Naive B cell (primary cell): ENCODE measurements at places on chromosomes 12 and 14. TPM values are rescaled to one million over a fixed set of nuclear protein-coding genes. Genes with fewer than 3 reads are reported as not detected.

DNA sequence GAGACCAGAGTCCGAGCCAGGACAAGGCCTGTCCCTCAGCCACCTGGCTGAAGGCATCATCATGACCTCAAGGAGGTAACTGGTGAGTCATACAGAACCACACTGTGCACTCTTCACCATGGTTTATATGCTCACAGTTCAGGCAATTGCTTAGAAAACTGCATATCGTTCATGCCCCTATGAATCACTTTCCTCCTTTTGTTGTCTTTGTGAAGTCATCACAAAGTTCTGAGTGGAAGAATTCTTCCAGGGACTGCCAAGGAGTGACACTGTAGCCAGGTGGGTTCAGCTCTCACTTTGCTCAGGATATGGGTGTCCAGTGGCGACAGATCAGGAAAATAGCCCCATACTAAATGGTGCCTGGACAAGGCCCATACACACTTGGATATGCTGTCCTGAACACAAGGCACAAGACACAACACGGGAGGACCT lies 92.5 kb downstream of the DPF3 start:
- H3K27ac ChIP-seq = no peak overlapping the region
- peaks cover 7% of the 10 kb centered on the region for H3K36me3 ChIP-seq
- no peaks in the 10 kb centered on the region for H3K27me3 ChIP-seq

DNA sequence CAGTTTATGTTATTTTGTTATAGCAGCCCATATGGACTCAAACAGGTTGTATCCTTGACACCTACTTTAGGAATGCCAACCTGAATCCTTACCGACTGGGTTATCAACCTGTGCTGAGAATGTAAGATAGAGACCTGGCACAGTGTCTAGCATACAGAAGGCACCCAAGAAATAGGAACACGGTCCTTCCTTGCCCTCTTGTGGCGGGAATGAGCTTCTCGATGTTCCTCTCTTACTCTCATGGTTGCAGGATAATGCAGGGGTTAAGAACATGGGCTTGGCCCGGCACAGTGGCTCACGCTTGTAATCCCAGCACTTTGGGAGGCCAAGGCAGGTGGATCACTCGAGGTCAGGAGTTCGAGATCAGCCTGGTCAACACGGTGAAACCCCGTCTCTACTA lies 6.5 kb downstream of the C12orf43 start:
- H3K4me3 ChIP-seq = no peak overlapping the region
- no peaks in the 10 kb centered on the region for H3K27me3 ChIP-seq
- H3K27ac ChIP-seq = no peak overlapping the region
- no peak for DNase-seq
- H3K36me3 ChIP-seq = peaks cover 10% of the 10 kb centered on the region

Gene SLCO1B1
- not detected for polyA plus RNA-seq

Gene FAM216A
- 15.1 TPM for polyA plus RNA-seq

- H3K36me3 ChIP-seq = peaks cover 40% of the 10 kb centered on the region
- peaks cover 63% of the 10 kb centered on the region for H3K4me1 ChIP-seq
- H3K4me3 ChIP-seq = peak overlapping the region; percentile 76
- H3K27ac ChIP-seq = peak overlapping the region; percentile 100
- H3K27me3 ChIP-seq = no peaks in the 10 kb centered on the region
- peak; percentile 93 for DNase-seq
Measured at GRCh38 chr12:110661337-110661972, 27.5 kb downstream of the HVCN1 start.

DNA sequence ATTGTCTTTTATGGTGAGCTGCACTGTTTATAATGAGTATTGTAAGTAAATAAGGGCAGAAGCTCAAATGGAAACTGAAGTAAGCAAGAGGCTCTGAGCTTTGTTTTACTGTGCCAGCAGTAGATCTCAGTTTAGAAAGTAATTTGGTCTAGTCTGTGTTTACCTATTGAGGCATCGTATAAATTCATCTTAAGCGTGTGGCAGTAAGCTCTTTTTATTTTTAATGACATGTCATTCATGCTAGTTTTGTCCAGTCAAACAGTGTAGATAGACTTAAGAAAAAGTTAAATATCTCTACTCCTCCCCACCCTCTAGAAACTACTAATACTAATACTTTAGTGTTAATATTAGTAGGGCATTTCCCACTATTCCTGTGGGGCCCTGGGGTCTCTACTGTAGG lies 2.0 kb downstream of the ANO6 start:
- H3K4me1 ChIP-seq = peaks cover 32% of the 10 kb centered on the region
- no peak for DNase-seq
- H3K4me3 ChIP-seq = no peak overlapping the region
- no peaks in the 10 kb centered on the region for H3K27me3 ChIP-seq

Gene GPR84
- not detected for polyA plus RNA-seq

Gene KRT82
- not detected for polyA plus RNA-seq

DNA sequence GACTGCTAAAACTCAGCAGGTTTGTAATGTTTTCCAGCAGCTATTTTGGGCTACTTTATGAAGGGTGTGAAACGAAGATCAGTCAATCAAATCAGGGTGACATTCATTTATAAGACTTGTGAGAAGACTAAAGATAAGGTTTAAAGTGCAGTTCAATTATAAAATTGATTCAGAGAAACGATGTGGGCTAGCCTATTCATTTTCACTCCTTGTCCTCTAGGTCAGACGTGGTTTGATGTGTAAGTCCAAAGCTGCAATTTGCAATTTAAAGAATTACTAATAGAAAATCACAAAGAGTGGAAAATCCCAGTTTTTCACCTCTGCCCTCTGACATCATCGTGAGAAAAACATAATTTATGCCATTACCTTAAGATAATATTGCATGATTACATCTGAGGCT lies 243.5 kb upstream of the NOVA1 start:
- DNase-seq = no peak
- H3K27ac ChIP-seq = no peak overlapping the region
- no peaks in the 10 kb centered on the region for H3K36me3 ChIP-seq
- H3K27me3 ChIP-seq = no peaks in the 10 kb centered on the region
- no peak overlapping the region for H3K4me3 ChIP-seq

Gene INHBE
- polyA plus RNA-seq = 0.44 TPM

Gene AMN
- 2.3 TPM for polyA plus RNA-seq

Gene KCNA5
- polyA plus RNA-seq = 0.47 TPM

- no peak overlapping the region for H3K27ac ChIP-seq
- H3K36me3 ChIP-seq = no peaks in the 10 kb centered on the region
Measured at GRCh38 chr12:105198961-105199360, 37.0 kb downstream of the APPL2 start.

DNA sequence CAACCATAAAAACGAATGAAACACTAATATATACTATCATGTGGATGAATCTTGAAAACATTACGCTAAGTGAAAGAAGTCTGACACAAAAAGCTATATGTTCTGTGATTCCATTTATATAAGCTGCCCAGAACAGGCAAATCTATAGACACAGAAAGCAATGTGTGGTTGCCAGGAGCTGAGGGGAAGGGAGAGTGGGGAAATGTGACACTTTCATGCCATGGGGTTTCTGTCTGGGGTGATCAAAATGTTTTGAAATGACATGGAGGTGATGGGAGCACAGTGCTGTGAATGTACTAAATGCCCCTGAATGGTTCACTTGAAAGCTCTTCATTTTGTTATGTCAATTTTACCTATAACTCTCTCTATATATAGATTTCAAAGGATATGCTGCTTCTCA lies 30.1 kb downstream of the ATG14 start:
- no peak overlapping the region for H3K4me3 ChIP-seq
- DNase-seq = no peak
- peaks cover 32% of the 10 kb centered on the region for H3K36me3 ChIP-seq
- no peak overlapping the region for H3K27ac ChIP-seq

- H3K4me3 ChIP-seq = peak within 1 kb of the TSS; percentile 81
- H3K27me3 ChIP-seq = peaks cover 30% of the 10 kb centered on the region
- no peaks in the 10 kb centered on the region for H3K36me3 ChIP-seq
Measured at GRCh38 chr14:51651388-51652167, at the start of gene FRMD6. Gene FRMD6 (plus strand): TSS chr14:51651910. CDS start chr14:51689837, 37,927 bp downstream.
